ENCODE measurements at places on chromosomes 2 and 18. TPM values are rescaled to one million over a fixed set of nuclear protein-coding genes. Genes with fewer than 3 reads are reported as not detected.

Gene CYTIP
- total RNA-seq: not detected

Gene RESP18
- total RNA-seq: not detected

Gene AQP12B
- total RNA-seq: not detected

Gene LAMA3
- 3.5 TPM for total RNA-seq

All from pericardium fibroblast (primary cell).